CD4-positive, alpha-beta memory T cell (primary cell): ENCODE measurements at places on chromosomes 12 and 14. TPM values are rescaled to one million over a fixed set of nuclear protein-coding genes. Genes with fewer than 3 reads are reported as not detected.

DNA sequence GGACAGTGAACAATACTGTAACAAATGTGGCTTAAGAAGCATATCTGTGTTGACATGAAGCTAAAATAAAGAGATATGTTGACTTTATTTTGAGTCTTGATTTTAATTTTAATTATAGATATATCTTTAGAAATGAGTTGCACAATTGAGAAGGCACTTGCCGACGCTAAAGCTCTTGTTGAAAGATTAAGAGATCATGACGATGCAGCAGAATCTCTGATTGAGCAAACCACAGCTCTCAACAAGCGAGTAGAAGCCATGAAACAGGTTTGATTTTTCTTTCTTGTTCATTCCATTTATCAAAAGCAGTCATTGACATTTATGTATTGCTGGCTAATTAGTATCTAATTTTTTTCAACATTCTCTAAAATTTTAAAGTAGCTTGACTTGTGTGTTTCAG lies 15.8 kb downstream of the FGFR1OP2 start:
- DNase-seq: no peak

Gene BATF
- 17.1 TPM for total RNA-seq

Gene PTPN21
- total RNA-seq: not detected

Gene LUM
- not detected for total RNA-seq

DNA sequence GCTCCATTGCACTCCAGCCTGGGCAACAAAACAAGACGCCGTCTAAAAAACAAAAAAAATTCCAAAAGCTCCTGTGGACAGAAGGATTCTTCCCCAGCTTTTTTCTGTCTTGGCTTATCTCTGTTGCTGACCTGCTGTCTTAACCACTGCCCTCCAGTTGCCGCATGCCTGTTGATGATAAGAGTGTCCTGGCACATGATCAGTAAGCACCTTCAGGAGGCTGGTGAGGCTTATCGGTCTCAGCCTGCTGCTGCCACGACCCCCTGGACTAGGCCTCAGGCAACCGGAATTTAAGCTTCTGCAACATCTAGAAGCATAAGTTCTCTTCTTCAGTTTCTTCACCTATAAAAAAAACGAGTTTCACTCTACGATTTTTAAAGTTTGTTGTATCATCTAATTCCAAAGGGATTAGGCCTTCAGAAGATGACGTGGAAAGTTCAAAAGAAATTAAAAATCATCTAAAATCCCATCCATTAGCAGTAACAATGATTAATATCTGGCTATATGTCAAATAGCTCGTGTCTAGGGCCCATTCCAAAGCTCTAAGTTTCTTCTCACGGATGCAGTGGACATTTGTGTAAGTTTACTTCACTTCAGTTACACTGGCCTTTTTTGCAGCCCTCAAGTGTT lies 46.4 kb downstream of the RESF1 start:
- no peak for DNase-seq

Gene ZNF705A
- not detected for total RNA-seq

- DNase-seq: no peak
Observed at GRCh38 chr12:78226763-78227162, 396.1 kb downstream of the NAV3 start.

- no peak for DNase-seq
Observed at GRCh38 chr14:66008631-66009030, 477.5 kb upstream of the CCDC196 start.

Gene MSRB3
- not detected for total RNA-seq

- DNase-seq: no peak
Observed at GRCh38 chr14:104384776-104385071, 194.8 kb upstream of the C14orf180 start.

- DNase-seq: no peak
Observed at GRCh38 chr12:66176105-66176900, 6.5 kb upstream of the TMBIM4 start.

DNA sequence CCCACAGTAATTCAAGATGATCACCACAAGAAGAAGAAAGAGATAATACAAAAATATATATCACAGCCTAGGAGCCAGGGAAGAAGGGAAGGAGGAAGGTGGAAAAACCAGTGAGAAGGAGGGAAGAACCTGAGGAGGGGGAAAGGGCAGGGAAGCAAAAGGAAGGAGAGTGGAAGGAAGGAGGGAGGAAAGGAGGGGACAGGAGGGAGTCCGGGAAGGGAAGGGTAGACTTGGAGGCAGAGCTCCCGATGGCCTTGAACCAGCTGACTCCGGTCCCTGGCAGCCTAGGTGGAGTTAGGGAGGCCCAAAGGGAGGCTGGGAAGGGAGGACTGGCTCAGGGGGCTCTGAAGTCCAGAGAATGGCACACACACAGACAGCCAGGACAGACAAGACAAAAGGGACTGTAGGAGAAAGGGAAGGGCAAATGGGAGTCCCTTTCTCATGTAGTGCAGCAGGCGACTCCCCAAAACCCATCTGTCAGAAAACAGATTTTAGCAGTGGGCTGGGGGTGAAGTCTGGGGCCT lies 4.7 kb upstream of the ZNF384 start:
- DNase-seq: no peak

DNA sequence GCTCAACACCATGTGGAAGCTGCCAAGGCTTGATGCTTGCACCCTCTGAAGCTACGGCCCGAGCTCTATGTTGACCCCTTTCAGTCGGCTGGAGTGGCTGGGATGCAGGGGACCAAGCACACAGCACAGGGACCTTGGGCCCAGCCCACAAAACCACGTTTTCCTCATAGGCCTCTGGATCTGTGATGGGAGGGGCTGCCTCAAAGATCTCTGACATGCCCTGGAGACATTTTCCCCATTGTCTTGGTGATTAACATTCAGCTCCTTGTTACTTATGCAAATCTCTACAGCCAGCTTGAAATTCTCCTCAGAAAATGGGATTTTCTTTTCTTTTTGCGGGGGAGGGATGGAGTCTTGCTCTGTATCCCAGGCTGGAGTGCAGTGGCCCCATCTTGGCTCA lies 46.3 kb downstream of the MON2 start:
- DNase-seq: no peak

DNA sequence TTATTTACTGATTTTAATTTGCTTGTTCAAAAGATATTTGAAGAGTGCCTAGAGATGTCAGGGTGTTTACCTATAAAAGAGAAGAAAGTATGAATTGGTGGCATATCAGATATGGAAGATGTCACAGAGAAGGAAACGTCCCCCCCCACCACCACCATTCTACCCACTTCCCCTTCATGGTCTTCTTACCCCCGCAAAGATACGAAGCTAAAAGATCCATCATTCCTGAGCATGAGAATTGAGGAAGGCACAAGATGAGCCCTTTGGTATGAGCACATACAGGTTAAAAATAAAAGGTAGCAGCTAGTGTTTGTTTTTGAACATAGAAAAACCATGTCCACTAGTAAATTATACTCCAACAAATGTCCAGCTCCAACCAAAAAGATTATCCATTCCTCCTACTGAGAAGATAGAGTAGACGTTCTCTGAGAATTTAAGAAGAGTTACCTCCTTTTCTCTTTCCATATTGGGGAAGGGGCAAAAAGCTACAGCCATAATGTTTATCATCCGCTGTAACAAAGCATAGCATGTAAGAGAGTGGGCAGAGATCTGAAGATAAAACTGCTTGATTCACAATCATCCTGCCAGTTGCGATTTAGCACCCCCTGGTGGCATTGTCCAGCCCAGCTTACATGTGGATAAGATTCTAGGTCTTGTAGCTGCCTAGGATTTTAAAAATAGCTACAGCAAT lies 29.1 kb downstream of the NFYB start:
- peak; percentile 77 for DNase-seq
